Activated T-cell treated with anti-CD3 and anti-CD28 coated beads, Interleukin-2, amount 50 U/mL, for 24 hours (primary cell): ENCODE measurements at places on chromosomes 7 and 10.

GRCh38 chr7:132024290-132024689, 467.9 kb upstream of the PODXL start:
- no peak for DNase-seq

GRCh38 chr10:127971963-127972615, 65.2 kb downstream of the PTPRE start:
- no peak for DNase-seq

- DNase-seq = no peak
Measured at GRCh38 chr10:45429790-45430189, 55.8 kb downstream of the ALOX5 start.

DNA sequence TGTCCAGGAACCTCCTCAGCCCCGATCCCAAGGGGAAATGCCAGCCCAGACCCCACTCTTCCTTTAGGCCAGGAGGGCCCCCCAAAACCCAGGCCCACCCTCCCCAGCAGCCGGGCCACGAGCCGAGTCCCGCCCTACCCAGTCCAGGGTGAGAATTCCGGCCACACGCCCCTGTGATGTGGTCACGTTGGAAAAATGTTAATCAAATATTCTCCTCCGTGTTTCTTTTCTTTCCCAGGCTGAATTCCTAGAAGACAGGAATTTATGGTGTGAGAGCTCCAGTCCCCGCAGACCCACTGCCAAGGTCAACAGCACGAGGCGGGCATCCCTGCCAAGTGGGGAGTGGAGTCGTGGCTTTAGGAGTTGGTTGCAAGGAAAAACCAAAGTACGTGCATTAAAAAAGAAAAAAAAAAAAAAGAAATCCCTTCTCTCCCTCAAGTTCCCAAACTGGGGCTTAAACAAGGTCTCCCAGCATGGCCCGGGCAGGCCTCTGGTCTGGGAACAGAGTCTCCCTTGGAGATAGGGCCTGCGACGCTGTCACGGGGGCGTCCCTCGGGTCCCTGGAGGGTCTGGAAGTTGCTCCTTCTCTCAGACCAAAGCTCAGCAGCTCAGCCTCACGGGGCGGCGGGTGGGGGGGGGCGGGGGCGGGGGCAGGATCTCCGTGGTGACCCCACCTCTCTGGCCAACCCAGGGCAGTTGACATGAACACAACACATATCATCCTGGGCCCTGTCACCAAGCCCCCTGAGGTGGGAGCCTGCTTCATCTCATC, 28.1 kb upstream of the ELN start:
- DNase-seq = no peak

GRCh38 chr10:79255007-79255507, 92.2 kb upstream of the PPIF start:
- no peak for DNase-seq

GRCh38 chr10:50927522-50928189, 42.2 kb upstream of the A1CF start:
- DNase-seq = no peak

GRCh38 chr7:80563561-80564327, 51.9 kb upstream of the GNAT3 start:
- DNase-seq = no peak

DNA sequence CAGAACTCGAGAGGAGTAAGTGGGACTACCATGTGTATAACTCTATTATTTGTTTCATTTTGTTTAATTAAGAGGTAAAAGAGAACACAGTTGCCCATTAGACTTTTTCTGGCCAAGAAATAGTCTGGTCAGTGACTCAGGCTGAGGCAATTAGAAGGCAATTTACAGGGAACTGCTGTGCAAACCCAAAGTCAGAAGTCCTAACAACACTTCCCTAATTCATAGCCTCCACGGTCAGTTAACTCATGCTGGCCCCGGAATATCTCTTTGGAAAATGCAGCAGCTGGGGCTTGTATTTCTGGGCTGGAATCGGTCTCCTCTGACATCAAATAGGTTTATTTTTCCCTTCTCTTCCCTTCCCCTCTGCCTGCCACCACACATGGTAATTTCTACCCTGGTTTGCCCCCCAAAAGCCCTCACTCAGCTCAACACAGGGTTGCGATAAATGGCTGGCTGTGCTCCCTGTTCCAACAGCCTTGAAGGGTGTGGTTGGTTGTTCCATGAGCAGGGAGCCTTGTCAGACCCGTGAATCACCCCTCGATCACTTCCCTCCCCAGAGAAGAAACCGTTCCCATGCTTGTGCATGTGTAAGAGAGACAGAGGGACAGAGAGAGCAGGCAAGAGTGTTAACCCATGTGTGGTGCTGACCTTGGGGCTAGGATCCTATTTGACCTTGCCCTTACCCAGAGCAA, 5.3 kb downstream of the SH3PXD2A start:
- DNase-seq = no peak

- no peak for DNase-seq
Measured at GRCh38 chr10:123143825-123144168, 4.1 kb upstream of the HMX2 start.

DNA sequence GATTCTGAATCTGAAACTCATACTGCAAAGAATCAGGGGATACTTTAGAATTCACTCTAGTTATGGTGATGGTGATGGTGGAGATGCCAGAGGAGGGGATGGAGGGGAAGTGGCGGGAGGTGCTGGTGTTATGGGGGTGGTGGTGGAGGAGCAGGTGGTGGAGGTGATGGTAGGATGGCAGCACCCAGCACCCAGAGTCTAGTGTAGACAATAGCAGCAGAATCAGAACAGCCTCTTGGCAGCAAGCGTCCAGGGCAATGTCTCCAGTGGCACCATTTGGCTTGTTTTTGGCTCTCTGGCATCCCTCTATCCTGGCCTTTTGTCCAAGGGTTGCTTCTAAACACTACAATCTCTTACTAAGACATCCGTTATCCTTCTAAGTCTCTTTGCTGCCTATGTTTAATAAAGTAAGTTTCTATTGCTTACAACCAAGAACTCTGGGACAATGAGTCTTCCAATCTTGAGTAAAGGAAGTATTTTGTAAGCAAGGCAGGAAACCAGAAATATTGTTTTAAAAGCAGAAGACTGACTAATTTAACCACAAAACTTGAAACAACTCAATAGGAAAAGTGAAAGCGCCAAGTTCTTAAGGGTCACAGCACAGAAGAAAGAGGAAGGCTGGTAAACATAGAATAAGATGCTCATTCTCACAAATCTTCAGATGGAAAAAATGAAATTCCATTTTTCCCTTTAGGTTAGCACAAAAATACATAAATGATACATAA, 42.4 kb upstream of the GDF10 start:
- no peak for DNase-seq

GRCh38 chr10:31578181-31578852, 259.3 kb downstream of the ZEB1 start:
- DNase-seq = no peak

DNA sequence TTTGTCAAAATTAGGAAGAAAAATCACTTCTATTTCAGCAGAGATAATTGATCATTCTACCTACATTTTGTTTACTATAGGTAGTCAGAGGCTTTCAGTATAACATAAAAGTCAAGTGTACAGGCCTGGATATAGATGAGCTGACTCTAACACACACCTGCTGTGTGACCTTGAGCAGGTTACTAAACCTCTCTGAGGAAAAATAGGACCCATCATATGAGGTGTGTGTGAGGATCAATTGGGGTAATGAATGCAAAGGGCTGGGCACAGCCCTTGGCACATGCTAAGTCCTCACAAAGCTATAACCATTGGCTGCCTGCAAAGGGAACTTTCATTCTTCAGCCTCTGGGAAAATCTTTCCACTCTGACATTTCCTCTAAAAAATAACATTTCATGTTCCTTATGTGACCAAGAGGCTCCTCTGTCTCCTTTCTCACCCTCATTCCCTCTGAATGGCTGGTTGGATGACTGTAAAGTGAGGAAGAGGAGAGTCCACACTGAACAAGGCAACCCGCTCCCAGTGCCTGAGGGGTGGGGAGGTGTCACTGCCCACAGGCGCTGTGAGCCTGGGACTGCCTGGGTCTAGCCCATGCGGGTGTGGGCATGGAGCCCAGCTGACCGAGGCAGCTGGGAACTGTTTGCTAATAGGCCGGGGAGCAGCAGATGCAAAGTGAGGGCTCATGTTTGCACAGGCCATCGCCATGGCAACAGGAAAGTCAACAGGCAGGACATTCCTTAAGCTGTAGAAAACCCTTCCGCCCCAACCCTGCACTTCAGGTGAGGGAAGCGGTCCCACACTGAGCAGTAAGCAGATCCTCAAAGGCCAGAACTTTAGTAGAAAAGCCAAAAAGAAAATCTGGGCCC, 36.8 kb downstream of the MYOF start:
- no peak for DNase-seq

DNA sequence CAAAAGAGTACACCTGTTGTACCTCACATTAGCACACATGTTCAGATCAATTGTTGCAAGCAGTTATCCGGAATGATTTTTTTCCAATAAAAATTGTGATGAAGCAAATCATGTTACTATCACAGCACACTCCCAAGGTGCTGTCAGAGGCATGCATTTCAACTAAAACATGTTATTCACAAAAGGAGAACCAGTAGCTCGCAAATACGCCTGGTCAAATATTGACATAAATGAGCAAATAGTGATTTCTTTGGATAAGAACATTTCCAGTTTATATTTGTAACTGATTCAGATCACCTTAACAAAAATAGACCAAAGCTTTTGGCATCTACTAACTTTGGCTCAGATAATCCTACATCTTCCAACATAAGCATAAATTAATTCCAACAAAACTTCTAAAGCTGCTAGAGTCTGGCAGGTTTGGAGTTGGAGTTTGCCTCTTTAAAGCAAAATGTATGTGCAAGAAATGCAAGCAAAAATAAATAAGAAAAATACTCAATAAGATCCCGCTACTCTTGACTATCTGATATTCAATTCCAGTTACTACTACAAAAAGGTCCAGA, 208.0 kb downstream of the SFMBT2 start:
- DNase-seq = no peak

- DNase-seq = no peak
Measured at GRCh38 chr7:42238709-42239366, 1.8 kb upstream of the GLI3 start.

GRCh38 chr7:106019470-106019820, 56.4 kb downstream of the CDHR3 start:
- DNase-seq = no peak

GRCh38 chr7:140304191-140304799, 94.0 kb downstream of the SLC37A3 start:
- DNase-seq = no peak

DNA sequence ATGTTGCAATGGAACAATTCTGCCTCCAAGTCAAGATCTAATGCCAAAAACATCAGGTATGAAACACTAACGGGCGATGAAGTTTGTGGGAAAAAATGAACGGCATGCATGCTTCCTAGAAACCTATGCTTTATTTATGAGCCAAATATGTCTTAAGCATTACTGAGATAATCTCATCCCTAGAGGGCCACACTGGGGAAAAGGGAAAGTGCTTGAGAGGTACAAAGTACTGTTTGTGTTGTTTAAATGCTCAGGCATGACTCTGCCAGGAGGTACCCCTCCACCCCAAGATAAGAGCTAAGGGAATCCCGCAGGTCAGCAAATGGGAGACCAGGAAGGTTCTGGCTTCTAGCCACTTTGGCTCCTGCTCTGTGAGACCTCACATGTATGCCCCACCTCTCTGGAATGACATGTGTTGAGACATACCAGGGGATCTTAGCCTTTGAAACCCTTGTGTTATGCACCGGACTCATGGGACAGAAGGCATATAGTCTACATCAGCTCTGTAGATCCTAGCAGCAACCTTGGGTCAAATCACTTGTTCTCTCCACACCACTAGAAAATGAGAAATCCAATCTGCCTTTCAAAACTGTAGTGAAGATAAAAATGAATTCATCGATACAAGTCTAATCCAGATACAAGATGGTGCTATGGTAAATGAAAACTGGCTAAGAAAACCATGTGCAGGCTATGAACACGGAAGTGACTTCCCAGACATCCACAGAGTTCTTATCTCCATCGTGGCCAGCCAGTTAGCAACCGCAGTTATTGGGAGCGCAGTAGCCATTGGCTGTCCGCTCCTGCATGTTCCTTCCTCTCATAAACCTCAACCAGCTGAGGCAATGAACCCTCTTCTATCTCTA, 61.0 kb downstream of the CREB3L2 start:
- DNase-seq = no peak

DNA sequence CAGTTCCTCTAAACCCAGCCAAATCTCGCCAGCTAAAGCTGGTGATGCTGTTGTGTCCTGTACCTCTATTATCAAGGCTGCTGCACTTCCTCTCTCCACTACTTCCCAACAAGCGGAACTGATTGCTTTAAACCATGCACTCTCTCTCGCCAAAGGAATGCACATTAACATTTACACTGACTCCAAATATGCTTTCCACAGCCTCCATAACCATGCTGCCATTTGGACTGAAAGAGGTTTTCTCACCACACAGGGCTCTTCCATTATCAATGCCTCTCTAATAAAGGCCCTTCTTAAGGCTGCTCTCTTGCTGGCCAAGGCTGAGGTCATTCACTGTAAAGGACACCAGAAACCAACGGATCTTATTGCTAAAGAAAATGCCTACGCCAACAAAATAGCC, 11.4 kb upstream of the LRRC61 start:
- no peak for DNase-seq

DNA sequence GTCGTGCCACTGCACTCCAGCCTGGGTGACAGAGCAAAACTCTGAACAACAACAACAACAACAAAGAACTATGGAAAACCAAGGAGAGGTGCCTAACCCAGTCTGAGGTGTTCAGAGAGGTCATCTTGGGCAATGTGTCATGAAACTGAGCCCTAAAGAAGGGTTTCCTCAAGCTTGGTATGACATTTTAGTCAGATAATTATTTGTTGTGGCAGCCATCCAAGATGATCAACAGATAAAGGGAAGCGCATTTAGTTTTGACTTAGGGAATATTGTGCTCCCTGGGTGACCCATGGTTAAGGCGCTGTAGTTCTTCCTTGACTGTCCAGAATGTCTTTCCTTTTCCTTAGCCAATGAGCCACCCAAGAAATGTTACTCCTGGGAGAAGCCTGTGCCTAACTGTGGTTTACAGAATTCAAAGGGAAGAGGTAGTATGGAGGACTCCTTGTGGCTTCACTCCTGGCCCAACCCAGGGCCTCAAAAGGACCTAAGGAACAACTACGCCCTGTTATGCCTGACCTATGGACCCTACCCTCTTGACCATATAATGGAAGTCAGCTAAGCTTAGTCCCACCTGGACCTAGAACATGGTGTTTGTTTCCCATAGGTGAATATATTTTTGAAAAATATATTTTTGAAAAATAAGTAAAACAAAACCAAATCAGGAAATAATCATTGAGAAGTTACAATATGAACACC, 42.4 kb downstream of the TPST1 start:
- DNase-seq = no peak

- DNase-seq = no peak
Measured at GRCh38 chr7:103094102-103094501, 19.2 kb downstream of the ARMC10 start.

- DNase-seq = no peak
Measured at GRCh38 chr7:98186452-98187137, 24.6 kb upstream of the BHLHA15 start.
